ENCODE measurements at places on chromosomes 12 and 14.

GRCh38 chr14:26204366-26204727, 393.5 kb downstream of the NOVA1 start:
- no peak for DNase-seq

- DNase-seq: peak; percentile 89
Observed at GRCh38 chr14:55240526-55241178, 30.6 kb upstream of the FBXO34 start.

- no peak for DNase-seq
Observed at GRCh38 chr12:23504043-23504442, 445.4 kb downstream of the SOX5 start.

DNA sequence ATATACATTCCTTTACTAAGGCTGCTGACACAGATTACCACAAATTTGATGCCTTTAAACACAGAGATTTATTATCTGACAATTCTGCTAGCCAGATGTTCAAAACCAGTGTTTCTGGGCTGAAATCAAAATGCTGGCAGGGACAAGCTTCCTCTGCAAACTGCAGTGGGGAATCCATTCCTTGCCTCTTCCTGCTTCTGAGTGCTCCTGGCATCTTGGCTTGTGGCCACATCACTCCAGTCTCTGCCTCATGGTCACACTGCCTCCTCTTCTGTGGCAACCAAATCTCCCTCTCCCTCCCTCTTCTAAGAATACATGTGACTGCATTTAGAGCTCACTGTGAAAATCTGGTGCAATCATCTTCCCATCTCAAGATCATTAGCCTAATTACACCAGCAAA, 235.7 kb downstream of the TTC8 start:
- peak; percentile 6 for DNase-seq

DNA sequence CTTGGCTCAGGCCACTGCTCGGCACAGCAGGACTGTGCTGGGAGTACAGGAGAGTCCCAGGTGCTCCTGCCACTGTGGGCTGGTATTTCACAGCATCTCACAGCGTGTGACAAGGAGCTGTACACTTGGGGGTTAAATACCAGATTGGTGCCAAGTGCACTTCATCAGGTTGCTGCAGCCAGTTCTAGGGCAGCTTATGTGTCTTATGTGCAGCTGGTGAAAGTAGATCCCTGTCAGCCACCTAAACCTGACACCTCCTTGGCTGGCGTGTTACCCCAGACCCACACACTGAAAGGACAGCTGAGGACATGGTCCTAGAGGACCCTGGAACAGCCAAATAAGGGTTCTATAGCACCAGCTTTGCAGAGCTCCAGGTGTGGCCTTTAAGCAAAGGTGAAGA, 18.9 kb downstream of the PLEKHH1 start:
- DNase-seq: no peak

DNA sequence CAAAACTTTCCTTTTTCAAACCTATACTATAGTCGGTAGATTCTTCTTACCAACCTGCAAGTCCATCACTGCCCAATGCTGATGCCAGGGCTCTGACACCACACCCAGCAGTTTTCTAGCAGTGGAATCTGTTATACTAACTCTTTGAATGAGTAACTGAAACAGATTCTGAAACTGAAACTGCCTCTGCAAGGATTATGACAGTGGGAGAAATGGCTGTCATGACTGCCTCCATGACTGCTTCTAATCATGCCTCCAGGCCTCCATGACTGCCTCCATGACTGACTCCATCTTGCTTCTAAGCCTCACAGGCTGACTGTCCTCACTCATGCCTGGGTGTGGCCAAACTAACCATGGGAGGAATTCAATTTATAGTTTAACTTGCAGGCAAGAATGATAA, 29.4 kb upstream of the OXA1L start:
- no peak for DNase-seq

- DNase-seq: peak; percentile 45
Observed at GRCh38 chr12:108581311-108582227, 16.3 kb downstream of the TMEM119 start.

- DNase-seq: peak; percentile 38
Observed at GRCh38 chr14:95424529-95424928, 91.9 kb downstream of the SYNE3 start.

DNA sequence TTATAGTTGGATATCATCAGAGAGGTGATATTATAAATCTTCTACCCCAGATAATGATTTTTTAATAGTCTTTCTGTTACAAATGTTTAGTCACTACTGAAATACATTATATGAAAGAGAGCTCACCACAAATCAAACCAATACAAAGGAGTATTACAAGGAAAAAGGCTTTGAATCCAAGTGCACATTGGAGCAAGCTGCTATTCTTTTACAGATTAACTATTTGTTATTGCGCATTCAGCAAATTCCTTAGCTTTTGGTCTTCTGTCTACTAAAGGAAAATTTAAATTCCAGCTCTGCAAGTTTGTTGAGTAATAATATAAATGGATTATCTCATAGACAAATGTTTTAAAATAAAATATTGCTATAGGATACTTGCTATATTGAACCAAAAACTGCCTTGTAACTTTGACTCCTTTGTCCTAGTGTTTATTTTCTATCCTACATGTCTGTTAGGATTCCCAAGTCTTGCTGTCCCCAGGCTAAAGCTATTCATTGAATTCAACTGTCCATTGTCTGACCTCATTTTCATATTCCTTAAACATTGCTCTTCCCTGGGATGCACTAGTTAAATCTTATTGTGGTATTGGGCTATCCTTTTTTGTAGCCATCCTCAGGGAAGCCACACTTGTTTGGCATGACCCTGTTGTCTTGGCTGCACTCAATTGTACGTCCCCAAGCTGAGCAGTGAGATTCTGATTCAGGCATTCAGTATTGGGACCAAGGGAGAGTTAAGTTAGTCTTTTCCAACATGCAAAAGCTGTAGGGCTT, 41.5 kb downstream of the PDE3A start:
- no peak for DNase-seq

DNA sequence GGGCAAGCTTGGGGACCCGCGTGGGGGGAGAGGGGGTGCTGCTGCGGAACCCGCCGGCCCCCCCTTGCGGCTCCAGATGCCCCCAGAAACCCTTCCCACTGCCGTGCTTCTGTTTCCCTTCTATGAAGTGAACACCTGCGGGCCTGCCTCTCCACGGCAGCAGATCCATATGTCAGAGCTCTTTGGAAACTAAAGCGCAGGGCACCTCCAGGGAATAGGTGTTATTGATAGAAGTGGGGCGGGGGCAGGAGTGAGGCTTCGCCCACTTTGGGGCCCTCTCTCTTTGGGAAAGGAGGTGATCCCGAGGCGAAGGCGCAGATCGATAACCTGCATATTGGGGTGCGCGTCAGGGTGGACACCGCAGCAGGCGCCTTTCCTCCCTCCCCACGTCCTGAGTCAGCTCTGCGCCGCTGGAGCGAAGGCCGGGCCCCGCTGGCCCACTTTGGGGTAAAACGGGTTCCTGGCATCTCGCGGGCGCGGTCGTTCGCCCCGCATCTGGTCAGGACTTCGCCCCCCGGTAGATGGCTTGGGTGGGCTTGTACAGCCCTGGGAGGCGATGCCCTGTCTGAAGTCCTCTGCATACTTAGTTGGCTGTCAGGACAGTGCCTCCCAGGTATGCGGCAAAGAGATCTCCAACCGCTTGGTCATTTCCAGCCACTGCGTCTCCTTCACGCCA, 524 bp downstream of the KMT5A start:
- no peak for DNase-seq

DNA sequence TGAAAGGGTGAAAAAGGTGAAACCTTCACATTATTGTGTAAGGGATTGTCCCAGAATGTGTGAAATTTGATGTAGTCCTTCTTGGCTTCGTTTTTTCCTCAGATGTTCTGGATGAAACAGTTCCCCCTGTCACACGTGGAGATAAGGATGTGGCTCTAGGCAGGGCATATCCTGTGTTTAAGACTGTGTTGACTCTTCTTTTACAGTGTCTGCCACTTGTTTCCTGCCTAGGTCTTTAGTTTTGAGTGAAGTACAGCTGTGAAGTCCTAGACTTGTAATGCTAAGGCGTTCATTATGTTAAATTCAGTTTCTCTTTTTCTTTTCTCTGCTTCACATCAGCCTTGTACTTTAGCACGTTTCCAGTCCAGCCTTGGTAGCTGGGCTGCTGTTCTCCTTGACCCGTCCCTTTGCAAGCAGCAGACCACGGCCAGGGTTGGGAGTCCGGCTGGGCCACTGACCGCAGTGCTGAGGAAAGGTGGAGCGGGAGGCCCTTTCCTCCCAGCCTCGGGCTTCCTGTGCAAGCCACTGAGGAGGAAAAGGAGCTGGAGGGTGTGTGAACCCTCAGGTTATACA, 59.1 kb downstream of the RASSF3 start:
- DNase-seq: peak; percentile 49

- DNase-seq: no peak
Observed at GRCh38 chr12:121750507-121750955, 38.0 kb downstream of the TMEM120B start.
